AG04450 (cell line): ENCODE measurements at places on chromosomes 4 and X. TPM values are rescaled to one million over a fixed set of nuclear protein-coding genes. Genes with fewer than 3 reads are reported as not detected.

CAPN6 gene
- polyA plus RNA-seq, result not detected in 2 replicates

- no peak for DNase-seq
Measured at GRCh38 chrX:139126493-139126892, 404.0 kb upstream of the F9 start.

RNF128 gene
- 2.7 and 3.9 TPM in 2 replicates for polyA plus RNA-seq

DNA sequence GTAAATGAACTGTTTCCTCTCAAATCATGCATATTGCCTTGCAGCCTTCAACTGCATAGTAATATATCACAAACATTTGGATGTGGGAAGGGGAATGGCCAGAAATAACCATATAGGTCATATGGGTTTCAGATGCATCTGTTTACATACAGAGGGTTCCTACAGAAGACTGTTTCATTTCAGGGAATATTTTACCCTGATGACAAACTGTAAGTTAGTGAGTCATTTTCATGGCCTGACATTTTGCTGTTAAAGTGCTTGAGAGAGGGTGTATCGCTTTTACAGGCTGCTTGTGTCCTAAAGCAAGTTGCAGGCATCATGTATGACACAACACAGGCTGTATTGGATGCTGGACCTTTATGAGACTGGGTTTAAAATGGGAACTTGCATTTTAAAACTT is 25.5 kb upstream of the AMOT start:
- no peak for DNase-seq

DNA sequence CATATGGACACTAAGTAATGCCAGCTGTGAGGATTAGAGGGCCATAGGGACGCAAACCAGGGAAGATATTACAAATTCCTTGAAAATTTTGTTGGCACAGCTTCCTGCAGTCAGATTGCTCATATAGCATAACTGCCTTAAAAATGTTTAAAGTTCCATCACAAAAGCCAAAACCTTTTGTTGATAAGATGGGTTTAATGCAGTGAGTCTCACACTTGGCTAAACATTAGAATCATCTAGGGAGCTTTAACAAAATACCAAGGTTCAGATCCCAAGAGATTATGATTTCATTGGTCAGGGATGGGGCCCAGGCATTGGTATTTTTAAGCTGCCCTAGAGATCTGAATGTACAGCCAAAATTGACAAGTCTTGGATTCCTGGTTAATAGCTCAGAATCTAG is 376.5 kb upstream of the MAD2L1 start:
- DNase-seq, result no peak
